Nasal cavity respiratory epithelium epithelial cell of viscerocranial mucosa (primary cell): ENCODE measurements at places on chromosomes 16 and 17. TPM values are rescaled to one million over a fixed set of nuclear protein-coding genes. Genes with fewer than 3 reads are reported as not detected.

KRT36 gene
- total RNA-seq = not detected in 2 replicates

KRTAP3-2 gene
- total RNA-seq = not detected in 2 replicates

PRR35 gene
- total RNA-seq = under 0.01 TPM in 1 of 2 replicates, not detected in the other

MRC2 gene
- total RNA-seq = 6.8 and 92.1 TPM in 2 replicates

CACNA1H gene
- total RNA-seq = 0.07 TPM in 1 of 2 replicates, not detected in the other

PABPN1L gene
- total RNA-seq = not detected in 2 replicates

TUBG2 gene
- total RNA-seq = 3.4 and 5.3 TPM in 2 replicates

VMP1 gene
- total RNA-seq = 184 and 215 TPM in 2 replicates

SCN4A gene
- total RNA-seq = 0.07 and 0.68 TPM in 2 replicates

KCNAB3 gene
- under 0.01 and 0.21 TPM in 2 replicates for total RNA-seq

PARD6A gene
- 0.57 and 5.8 TPM in 2 replicates for total RNA-seq

TNP2 gene
- total RNA-seq = not detected in 2 replicates

MMP28 gene
- 31.8 and 151 TPM in 2 replicates for total RNA-seq

OTOP2 gene
- 0.34 TPM in 1 of 2 replicates, not detected in the other for total RNA-seq

CCNF gene
- total RNA-seq = 3.1 and 5.5 TPM in 2 replicates

CCL7 gene
- total RNA-seq = not detected in 2 replicates

TOM1L1 gene
- total RNA-seq = 51.3 and 71.1 TPM in 2 replicates

SMYD4 gene
- 8.5 and 11.2 TPM in 2 replicates for total RNA-seq

NOTUM gene
- total RNA-seq = 0.07 TPM in 1 of 2 replicates, not detected in the other

NOL11 gene
- total RNA-seq = 40.7 and 46.0 TPM in 2 replicates

RAI1 gene
- 6.2 and 31.5 TPM in 2 replicates for total RNA-seq

TMEM88 gene
- under 0.01 and 0.85 TPM in 2 replicates for total RNA-seq

CD300LB gene
- not detected in 2 replicates for total RNA-seq

PPY gene
- total RNA-seq = not detected in 2 replicates

TRPV3 gene
- total RNA-seq = 0.36 and 5.5 TPM in 2 replicates
